ENCODE measurements at places on chromosomes 16 and 17.

DNA sequence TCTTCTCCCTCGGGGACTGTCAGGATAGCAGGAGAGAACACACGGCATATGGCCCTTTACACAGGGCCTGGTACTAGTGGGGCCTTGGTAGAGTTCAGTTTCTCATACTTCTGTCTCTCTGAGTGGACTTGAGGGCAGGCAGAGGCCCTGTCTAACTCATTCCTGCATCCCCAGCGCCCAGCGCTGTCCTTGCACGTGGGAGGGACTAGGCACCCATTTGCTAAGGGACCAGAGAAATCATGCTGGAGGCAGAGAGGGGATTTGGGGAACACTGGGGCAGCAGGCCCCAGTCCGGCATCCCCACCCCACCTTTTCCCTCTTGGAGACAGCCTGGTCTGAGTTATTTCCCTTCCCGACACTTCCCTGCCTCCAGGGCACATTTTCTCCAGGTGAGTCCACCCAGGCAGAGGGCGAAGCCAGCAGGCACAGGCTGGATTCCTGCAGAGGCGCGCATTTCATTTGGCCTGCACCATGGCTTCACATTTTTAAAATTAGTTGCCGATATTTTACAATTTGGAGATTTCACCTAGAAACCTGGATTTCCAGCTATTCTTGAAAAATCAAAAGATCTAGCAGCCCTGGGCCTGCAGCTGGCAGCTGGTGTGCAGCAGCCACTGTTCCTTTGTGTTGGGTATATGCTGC, 9.7 kb upstream of the NKD1 start:
- DNase-seq: peak; percentile 18

GRCh38 chr17:35708149-35708548, 23.3 kb upstream of the RASL10B start:
- no peak for DNase-seq

DNA sequence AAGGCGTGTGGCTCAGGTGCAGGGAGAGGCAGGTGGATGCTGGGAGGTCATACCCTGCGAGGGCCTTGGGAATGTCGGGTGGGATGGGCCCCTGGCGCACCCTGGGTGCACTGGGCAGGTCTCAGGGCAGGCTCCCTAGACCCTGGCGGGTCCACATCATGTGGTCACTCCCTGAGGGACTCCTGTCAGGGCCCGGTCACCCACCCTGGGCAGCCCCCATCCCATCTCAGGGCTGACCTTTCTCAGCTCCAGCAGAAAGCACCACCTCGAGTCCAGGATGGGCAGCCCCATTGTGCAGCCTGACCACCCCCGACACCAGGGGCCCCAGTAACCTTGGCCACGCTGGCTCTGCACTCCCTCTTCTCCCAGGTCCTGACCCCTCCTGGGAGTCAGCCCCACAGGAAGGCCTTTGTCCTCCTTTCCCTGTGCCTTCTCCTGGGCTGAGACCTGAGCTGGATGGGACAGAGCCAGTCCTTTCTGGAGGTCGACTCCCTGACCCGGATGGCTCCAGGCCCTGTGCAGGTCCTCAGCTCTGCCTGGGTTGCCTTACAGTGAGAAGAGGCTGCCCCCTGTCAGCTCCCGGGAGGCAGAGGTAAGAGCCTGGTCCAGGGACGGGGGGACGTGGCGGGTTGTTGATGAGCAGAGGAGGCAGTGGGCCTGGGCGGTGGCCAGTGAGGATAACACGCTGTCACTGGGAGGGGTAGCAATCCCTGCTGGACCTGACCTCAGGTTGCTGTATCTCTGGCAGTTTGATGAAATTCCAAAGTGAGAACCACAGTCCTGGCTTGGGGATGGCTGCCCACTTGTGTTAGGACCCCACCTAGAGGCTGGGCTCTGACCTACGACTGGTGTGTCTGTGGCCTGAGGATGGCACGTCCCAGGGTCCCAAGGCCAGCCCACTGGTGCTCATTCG, 77.9 kb downstream of the GOSR1 start:
- DNase-seq: peak; percentile 82

GRCh38 chr17:42276359-42276608, at the start of gene STAT5B:
Gene STAT5B (minus strand): TSS chr17:42276391. CDS start chr17:42232127, 44,264 bp downstream.
- peak; percentile 75 for DNase-seq

- peak; percentile 85 for DNase-seq
Observed at GRCh38 chr17:17723354-17724261, 42.4 kb downstream of the RAI1 start.

GRCh38 chr17:81394377-81394920, 808 bp upstream of the BAHCC1 start:
- peak; percentile 56 for DNase-seq

- DNase-seq: no peak
Observed at GRCh38 chr17:73316919-73317505, 5.2 kb upstream of the CDC42EP4 start.

- DNase-seq: peak; percentile 65
Observed at GRCh38 chr17:57328109-57328882, 72.0 kb downstream of the MSI2 start.

- DNase-seq: no peak
Observed at GRCh38 chr16:65547772-65548446, 426.0 kb upstream of the CDH11 start.

DNA sequence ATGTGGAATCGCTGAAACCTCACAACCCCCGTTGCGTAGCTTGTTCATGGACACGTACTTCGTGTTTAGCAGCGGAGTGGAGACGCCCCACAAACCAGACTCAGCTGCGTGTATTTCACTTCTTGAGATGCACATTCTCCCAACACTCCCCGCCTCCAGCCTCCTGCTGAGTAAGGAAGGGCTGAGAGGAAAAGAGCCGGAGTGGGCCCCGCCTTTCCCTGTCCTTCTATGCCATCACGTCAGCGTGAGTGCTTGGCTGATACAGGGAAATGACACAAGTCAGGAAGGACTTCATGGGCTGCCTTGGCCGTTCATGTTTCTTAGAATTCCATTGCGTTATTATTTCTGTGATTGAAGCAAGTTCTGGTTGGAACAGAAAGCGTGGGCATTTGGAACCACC, 68.6 kb upstream of the CBX4 start:
- DNase-seq: no peak

GRCh38 chr16:169014-169413, 3.2 kb downstream of the HBM start:
- no peak for DNase-seq

DNA sequence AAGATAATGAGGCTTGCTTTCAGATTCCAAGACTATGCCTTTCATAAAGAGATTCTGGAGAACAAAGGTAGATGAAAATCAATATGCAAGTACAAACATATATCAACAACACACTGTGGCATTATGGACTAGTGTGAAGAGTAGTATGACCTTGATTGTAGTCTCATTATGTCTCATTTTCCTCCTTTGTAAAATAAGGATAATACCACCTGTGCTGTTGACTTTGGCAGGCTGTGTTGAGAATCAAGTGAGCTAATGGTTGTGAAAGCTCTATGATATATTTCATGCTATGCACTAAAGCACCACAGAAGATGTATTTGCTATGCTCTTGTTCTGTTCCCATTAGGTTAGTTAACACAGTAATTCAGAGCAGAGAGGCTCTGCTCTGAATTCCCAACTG, 78.5 kb upstream of the NACA2 start:
- DNase-seq: no peak

DNA sequence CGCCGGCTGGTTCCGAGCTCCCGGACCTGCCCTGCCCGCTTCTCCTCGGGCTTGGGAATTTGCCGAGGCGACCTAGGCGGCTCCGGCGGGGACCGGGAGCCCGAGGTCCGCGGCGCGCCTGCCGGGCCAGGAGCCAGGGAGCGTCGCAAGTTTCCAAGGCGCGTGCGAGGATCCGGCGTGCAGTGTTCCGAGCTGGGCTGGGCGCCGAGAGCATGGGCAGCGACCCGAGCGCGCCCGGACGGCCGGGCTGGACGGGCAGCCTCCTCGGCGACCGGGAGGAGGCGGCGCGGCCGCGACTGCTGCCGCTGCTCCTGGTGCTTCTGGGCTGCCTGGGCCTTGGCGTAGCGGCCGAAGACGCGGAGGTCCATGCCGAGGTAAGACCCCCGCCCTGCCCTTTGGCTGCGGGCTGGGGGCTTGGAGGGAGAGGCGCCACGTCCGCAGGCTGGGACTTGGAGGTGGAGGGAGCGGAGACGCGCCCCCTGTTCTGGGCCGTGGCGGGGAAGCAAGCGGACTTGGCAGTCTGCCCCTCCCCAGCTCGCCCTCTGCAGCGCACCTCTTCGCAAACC, 668 bp downstream of the MMP15 start:
- DNase-seq: peak; percentile 62

DNA sequence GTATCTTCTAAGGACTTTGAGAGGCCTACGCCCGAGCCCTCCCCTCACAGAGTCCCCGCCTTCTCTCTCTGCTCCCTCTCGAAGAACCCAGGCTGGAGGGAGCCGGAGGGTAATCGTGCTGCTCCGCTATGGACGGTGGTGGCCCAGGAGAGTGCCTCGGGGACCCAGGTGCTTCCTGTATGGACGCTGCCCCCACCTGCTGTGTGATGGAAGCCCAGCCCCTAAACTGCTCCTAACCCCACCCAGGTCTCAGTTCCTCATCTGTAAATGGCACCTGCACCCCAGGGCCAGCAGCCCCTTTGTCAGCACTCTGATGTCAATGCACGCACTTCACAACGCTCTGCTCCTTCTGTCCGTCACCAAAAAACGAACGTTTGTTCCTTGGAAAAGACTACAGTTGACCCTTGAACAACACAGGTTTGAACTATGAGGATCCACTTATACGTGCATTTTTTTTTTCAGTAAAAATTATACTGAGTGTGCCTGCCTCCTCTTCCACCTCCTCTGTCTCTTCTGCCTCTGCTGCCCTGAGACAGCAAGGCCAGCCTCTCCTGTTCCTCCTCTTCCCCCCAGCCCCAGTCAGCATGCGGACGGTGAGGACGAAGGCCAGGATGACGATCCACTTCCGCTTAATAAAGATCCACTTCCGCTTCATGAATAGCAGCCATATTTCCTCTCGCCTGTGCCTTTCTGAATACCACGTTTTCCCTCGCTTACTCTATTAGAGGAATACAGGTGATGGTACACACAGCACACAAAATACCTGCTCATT, 118.3 kb downstream of the BANP start:
- DNase-seq: no peak

DNA sequence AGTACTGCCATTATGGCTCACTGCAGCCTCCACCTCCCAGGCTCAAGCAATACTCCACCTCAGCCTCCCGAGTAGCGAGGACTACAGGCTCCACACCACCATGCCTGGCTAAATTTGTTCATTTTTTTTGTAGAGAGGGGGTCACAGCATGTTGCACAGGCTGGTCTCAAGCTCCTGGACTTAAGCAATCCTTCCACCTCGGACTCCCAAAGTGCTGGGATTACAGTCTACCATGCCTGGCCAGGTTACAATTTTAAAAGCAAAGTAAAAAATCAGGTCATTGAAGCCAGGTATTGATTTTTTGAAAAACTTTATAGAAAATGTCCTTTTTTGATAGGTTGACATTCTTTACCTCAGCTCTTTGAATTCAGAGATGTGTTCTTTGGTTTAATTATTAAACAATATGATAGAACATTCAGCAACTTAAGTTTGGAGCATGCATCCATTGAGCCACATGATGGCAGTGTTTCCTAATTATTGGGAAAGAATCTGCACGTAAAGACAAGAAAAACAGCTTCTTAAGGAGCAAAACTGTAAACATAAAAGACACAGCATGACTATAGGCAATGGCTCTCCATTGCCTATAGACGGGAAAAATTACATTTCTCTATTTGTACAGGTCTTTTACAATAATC, 1.7 kb upstream of the SLC16A11 start:
- DNase-seq: peak; percentile 78

GRCh38 chr16:53933407-53933806, 229.5 kb downstream of the FTO start:
- DNase-seq: no peak

- no peak for DNase-seq
Observed at GRCh38 chr16:3874794-3875692, 5.5 kb downstream of the CREBBP start.

- DNase-seq: no peak
Observed at GRCh38 chr17:45225051-45225700, 3.5 kb downstream of the FMNL1 start.

- no peak for DNase-seq
Observed at GRCh38 chr17:68441070-68441770, 16.1 kb downstream of the WIPI1 start.

- DNase-seq: no peak
Observed at GRCh38 chr16:10428433-10429168, 42.7 kb downstream of the ATF7IP2 start.

- peak; percentile 55 for DNase-seq
Observed at GRCh38 chr17:4945176-4945943, 3.0 kb downstream of the PFN1 start.

- DNase-seq: no peak
Observed at GRCh38 chr17:17841601-17842025, 4.8 kb upstream of the SREBF1 start.

- no peak for DNase-seq
Observed at GRCh38 chr17:79041041-79041570, 17.1 kb downstream of the C1QTNF1 start.

GRCh38 chr16:27461483-27462171, 59.7 kb downstream of the IL21R start:
- DNase-seq: no peak

DNA sequence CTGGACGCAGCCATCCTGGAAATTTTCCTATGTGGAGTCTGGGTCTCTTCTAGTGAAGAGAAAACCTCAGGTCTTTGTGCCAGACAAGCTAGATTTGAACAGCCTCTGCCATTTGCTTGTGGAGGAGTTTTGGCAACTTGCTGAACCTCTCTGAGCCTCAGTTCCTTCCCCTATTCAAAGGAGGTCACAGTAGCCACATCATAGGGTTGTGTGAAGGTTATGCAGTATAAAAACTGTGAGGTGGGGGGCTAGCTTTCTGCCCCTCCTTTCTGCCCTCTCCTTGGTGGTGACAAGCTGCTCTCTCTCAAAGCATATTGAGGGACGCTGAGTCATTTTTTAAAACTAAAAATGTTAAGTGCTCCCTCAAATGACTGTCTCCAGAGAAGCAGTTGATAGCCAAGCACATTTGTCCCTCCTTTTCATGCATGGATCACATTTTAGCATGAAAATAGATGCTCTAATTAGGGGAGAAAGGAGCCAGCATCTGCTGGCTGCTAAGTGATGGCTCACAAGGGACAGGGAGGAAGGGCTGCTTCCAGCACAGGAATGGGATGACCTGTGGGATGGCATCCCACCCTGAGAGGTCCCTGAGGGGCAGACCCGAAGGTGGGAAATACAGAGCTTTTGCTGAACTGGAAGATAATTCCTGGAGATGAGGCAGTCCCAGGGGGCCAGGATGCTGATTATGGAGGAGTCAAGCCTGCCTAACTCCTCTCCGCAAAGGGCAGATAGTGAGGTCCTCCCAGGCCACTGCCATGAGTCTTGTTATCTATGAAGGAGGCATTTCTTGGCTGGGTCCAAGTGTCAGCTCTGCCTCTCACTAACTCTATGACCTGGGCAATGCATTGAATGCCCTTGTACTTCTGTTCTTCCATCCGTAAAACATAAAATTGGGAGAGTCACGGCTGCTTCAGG, 218.8 kb downstream of the RAB11FIP4 start:
- DNase-seq: no peak

DNA sequence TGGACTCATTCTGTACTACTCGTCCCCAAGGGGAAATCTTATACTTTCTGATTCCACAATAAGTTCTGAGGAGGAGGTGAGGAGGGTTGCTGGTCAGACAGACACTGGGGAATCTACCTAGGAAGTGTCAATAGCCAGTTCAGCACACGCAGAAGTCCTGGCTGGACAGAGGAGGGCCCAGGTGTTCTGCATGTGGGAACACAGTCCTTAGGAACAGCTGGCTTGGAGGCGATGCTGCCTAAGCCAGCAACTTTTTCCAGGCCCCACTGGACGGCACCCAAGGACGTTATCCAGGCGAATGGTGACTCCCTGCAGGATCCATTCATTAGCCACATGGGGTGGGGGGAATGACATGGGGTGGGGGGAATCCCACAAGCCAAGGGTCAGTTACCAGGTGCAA, 29.9 kb upstream of the WFIKKN2 start:
- no peak for DNase-seq

- no peak for DNase-seq
Observed at GRCh38 chr17:39186481-39187002, 10.9 kb downstream of the CACNB1 start.
